ENCODE measurements at places on chromosomes 6 and 20.
A peak's percentile ranks its signal among the peaks of the same experiment; 100 is the strongest.

DNA sequence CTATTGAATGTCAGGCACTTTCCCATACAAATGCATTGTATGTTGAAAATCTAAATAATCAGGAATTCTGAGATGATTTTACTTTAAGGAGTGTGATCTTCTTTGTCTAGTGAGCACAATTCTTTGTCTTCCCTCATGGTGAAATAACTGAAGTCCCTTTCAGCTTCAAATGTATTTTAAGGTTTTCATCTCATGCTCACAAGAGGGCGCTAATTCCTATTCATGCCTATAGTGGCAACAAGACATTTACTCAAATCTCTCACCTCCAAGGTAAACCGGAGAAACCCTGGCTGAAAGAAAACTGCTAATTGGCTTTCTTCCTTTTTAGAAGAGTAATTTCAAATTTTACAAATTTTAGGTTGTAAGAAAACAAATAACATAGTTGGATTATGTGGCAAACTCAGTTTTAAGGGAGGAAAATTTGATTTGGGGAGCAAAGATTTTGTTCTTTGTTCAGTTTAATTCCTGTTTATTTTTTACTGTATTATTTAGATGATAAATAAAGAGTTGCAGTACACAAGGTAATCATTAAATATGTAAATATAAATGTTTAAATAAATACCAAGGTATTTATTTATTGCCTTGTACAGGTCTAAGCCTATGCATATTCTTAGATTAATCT lies 69.1 kb downstream of the SLC35F1 start:
- peak; percentile 4 for DNase-seq

GRCh38 chr6:116764629-116764960 lies 924 bp downstream of the FAM162B start:
- no peak for DNase-seq

GRCh38 chr6:54891536-54891935 lies 45.0 kb downstream of the FAM83B start:
- DNase-seq: no peak

GRCh38 chr6:45326698-45327417 lies 1.3 kb upstream of the RUNX2 start:
- DNase-seq: no peak

DNA sequence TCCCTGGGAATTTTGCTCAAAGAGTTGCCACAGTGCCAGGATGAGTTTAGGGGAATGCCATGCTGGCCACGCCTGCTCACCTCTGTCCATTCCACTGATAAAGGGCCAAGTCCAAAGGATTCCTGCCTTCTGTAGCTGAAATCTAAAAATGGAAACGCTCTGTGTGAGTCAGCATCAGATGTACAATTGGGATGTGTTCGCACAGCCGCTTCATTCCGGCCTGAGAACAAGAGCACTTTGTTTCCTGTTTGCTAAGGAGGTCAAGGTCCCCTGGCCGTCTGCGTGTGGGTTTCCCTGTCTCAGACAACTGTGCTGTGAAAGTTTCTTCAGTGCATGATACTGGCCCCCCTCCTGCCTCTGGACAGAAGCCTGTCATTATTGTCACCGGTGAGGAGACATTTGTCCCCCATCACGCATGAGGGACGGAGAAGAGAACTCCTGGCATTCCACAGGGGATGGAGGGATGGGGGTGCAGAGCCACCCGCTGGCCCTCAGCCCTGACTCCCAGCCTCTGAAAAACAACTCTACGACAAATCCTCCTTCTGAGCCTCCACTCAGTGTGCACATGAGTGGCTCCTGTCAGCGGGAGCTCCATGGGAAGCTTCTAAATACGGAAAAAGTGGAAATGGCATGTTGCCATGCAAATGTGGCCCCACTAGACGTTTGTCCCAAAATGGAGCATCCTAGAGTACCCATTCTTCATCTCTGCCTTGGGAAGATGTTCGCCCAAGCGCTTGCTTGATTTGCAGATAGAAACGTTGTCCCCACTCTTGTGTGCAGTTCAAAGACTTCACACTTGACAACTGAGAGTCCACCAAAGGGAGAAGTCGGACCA lies 143.5 kb upstream of the AFDN start:
- no peak for DNase-seq

GRCh38 chr6:17859846-17860245 lies 127.6 kb downstream of the KIF13A start:
- no peak for DNase-seq

GRCh38 chr6:115602466-115602865 lies 458.2 kb downstream of the FRK start:
- no peak for DNase-seq

- DNase-seq: no peak
Observed at GRCh38 chr20:1388741-1389483, 3.9 kb downstream of the FKBP1A start.

GRCh38 chr6:132490478-132491204 lies 22.3 kb downstream of the STX7 start:
- no peak for DNase-seq

DNA sequence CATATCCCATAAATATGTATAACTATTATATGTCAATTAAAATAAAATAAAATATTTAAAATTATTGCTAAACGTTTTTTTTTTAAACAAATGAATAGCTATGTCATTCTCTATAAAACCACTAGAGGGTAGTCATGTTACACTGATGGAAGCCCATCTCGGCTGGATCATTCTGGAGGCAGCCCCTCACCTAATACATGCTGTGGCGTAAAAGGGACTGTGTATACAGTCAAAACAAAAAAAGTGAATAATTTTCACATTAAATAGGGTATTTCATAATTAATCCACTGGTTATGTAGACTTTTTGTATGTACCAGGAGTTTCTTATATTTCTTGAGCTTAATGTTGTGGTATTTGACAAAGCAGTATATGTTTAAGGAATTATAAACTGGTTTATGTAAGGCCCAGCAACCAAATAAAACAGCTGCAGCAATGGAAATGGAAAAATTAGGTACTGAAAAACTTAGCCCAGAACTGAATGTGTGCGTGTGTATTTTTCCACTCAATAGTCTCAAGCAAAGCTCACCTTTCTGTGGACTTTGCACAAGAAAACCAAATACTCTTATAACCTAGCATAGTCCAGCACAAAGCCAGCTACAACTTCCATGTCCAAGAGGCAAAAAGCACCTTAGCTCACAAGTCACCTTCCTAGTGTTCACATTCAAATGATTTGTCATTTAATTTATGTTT lies 81.7 kb downstream of the COL9A1 start:
- DNase-seq: no peak

DNA sequence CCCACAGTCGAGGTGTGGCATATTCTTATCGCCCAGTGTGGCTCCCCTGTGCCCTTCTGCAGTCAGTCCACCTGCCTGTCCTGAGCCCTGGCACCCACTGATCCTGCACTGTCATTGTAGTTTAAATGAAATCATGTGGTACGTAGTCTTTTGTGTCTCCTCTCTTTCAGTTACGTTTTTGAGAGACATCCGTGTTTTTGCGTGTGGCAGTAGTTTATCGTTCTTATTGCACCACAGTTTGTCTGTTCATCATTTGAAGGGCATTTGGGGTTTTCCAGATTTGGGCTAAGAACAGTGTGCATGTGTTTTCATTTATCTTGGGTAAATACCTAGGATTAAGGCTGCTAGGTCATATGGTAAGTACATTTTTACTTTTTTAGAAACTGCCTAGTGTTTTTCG lies 49.3 kb downstream of the SPATA2 start:
- DNase-seq: peak; percentile 96

DNA sequence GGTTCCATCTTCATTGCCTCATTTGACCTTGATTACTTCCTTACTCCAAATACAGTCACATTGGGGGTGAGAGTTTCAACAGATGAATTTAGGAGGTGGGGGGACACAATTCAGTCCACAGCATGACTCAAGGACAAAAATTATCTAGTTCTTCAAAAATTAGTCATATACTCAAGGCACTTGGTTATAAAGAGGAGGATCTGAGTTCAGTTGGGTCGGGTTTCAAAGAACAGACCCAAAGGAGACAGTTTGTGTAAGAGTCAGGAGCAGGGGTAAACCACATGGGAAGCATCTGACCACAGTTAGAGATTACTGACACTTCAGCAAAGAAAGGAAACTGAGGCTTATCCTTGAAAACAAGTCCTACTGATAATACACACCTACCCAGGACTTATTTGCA lies 138.0 kb downstream of the TBC1D7 start:
- DNase-seq: no peak

GRCh38 chr6:21166754-21167153 lies 426.8 kb upstream of the SOX4 start:
- DNase-seq: no peak

GRCh38 chr20:44036441-44036840 lies 121.8 kb downstream of the TOX2 start:
- no peak for DNase-seq

DNA sequence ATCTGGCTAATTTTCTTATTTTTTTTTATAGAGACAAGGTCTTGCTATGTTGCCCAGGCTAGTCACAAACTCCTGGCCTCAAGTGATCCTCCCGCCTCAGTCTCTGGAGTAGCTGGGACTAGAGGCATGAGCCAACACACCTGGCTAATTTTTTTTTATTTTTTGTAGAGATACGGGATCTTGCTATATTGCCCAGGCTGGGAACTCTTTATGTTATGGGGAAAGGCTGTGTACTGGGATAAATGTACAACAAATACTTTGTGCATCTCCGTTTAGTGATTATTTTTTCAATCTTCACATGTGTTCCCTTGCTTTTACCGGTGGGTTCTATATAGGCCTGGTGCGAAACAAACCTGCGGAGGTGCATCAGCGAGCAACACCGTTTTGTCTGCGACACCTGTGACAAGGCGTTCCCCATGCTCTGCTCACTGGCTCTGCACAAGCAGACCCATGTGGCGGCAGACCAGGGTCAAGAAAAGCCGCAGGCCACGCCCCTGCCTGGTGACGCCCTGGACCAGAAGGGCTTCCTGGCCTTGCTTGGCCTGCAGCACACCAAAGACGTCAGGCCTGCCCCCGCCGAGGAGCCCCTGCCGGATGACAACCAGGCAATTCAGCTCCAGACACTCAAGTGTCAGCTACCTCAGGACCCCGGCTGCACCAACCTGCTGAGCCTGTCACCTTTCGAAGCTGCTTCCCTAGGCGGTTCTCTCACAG lies 84.2 kb downstream of the SSR1 start:
- DNase-seq: no peak

- no peak for DNase-seq
Observed at GRCh38 chr20:20786428-20786827, 74.0 kb upstream of the RALGAPA2 start.

- no peak for DNase-seq
Observed at GRCh38 chr6:130381459-130382380, 15.9 kb downstream of the TMEM200A start.

- DNase-seq: no peak
Observed at GRCh38 chr6:73632346-73632745, 21.4 kb downstream of the SLC17A5 start.

DNA sequence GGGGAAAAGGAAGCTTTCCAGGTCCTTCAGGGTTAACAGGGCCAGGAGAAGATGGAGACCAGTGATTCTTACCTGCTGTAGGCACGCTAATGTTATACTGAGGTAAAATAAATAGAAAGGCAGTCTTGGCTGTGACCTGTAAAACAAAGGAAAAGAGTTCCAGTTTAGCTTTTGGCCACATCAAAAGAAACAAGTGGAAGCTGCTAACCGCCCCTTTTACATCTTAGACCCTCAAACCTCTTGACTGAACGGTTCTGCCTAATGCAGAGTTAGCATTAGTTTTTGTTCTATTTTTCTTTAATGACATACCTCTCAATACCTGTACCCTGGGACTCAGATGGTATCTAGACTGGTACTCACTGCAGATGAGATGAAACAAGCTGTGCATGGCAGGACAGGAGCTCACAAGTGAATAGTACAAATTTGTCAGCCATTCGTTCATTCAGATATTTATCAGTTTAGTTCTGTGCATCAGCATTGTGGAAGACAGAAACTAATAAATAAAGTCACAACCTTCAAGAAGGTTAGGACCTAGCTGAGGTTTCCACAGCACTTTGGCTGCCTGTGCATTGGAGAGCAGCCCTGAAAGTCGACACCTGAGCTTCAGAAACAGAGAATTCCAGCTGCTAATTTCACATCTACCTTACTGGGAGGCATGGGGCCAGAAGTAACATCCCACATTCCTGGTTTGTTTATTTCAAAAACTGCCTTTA lies 41.0 kb downstream of the TRAM2 start:
- DNase-seq: no peak

GRCh38 chr6:35804996-35805736 lies at the start of gene LHFPL5:
LHFPL5 (plus strand) TSS chr6:35805352; CDS start chr6:35805671, 319 bp downstream.
- no peak for DNase-seq

DNA sequence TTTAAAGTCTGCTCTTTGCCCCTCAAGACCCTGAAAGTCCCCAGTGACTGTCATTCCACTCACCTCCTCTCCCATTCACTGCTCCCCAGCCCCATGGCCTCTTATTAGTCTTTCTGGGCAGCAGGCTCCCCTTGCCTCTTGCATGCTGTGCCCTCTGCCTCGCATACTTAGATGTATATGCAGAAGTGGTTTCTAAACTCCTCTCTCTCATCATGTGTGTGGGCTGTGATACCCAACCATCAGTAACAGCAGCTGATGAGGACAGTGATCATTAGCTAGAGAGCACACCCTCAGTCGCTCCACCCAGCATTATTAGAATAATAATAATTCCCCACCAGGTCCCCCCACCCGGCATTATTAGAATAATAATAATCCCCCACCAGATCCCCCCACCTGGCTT lies 14.5 kb downstream of the PKIG start:
- DNase-seq: no peak

DNA sequence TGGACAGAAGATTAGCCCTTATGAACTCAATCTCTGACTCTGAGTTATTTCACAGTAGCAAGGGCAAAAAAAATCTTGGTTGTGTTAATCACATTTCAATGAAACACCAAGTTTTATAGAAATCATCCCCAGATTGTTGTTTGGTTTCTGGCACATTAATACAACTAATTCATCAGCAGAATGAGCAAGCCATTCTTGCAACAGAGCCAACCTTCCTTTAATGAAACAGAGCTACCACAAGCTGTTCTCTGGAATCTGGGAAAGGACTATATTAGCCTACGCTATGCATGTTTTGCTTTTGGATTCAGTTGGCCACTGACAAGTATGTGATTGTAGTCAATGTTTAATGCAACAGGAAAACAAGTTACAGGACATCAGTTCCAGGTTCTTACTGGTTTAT lies 13.8 kb upstream of the POPDC3 start:
- DNase-seq: peak; percentile 71

- peak; percentile 34 for DNase-seq
Observed at GRCh38 chr6:87274660-87275274, 47.6 kb upstream of the SMIM8 start.

DNA sequence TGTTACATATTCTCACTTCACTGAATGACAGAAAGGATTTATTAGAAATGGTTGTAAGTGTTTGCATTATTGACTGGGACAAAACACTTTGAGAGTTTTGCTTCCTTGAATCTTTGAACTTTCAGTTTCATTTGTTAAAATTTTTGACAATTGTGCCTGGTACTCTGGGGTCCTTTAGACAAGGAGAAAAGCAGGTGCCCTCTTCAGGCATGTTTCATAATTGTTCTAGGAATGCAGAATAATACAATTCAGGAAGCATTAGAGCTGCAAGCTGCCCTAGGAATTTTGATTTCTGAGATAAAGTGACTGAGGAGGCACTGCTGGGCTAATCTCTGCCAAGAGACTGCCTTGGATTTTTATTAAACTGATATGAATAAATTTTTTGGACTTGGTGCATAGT lies 49.7 kb downstream of the TOP1 start:
- DNase-seq: peak; percentile 29

All from AG09309 (cell line).